ENCODE measurements at places on chromosomes 5 and 9.

DNA sequence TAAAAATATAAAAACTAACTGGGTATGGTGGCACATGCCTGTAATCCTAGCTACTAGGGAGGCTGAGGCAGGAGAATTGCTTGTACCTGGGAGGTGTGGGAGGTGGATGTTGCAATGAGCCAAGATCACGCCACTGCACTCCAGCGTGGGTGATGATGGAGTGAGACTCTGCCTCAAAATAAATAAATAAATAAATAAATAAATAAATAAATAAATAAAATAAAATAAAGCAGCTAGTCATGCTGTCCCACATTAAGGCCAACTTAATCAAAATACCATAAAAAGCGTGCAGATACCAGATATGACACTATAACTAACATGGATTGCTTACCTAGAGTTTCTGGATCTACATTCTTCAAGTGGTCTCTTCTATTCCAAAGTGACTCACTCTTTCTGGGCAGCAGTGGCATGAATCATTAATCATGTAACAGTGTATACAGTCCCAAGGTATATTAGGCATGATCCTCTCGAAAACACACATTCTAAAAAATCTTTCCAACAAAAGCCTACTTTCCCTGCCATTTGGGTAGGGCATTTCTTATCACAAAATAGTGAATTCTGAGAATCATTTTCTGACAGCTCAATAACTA, 187.1 kb downstream of the ELAVL2 start:
- DNase-seq, result no peak

- peak; percentile 19 for DNase-seq
Observed at GRCh38 chr9:546797-547223, 294.7 kb upstream of the DMRT1 start.

- DNase-seq, result no peak
Observed at GRCh38 chr5:121386334-121386733, 465.3 kb upstream of the FTMT start.

- no peak for DNase-seq
Observed at GRCh38 chr9:86241216-86241615, 18.2 kb downstream of the C9orf153 start.

DNA sequence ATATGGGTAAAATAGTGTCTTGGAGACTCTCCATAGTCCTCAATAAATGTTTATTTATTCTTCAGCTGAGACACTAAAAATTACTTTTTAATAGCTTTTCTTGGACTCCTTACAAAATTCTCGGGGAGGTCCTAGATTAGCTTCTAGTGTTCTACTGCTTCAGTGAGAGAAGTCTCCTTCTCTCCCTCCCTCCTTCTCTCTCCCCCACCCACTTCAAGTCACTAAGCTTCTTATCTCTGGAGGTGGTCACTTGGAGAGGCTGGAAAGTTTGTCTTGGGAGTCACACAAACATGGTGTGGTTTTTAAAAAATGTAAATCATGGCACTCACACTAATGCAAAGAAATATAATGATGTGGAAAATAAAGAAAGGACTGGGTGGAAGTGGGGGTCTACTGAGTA, 64.1 kb downstream of the SEMA6A start:
- no peak for DNase-seq

GRCh38 chr5:17103461-17103860, 114.0 kb upstream of the BASP1 start:
- no peak for DNase-seq

DNA sequence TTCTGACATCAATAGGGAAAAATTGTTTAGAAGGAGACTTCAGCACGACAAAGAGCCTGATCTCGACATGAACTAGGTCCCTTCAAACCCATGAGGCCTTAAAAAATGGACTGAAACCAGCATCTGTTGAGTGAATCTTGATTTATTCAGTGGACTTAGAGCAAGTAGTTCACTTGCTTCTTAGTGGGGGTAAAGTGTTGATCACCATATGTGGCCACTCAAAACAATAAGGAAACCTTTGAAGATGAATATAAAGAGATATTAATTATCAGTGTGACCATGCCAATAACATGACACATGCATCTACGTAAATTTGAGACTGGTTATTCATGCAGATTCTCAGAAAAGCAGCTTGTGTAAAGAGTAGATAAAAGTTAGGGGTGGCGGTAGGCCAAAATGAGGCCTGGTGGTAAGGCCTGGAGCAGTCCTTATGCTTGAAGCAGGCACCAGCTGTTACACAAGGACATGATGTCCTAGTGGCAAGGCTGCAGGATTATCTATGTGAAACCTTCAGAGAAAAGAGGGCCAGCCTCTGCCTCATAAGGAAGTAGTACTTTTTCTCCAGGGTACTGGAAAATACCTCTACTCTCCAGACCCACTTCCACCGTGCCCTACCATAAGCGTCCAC, 61.3 kb downstream of the S1PR3 start:
- DNase-seq, result no peak

DNA sequence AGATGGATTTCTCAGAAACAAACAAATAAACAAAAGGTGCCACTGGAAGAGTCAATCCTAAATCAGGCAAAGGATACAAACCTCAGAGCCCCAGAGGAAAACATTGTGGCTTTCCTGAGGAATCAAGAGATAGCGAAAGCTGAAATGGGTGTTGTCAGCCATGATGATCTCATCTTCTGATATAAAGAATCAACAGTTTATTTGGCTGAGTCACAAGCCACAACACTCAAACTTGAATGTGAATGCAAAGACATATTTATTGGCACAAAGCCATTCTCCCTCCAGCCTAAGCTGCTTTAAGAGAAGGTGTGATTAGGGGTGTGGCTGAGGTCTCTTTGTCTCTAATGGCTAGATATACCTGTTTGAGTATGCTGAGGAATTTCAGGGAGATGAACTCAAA, 73.3 kb upstream of the NREP start:
- no peak for DNase-seq

DNA sequence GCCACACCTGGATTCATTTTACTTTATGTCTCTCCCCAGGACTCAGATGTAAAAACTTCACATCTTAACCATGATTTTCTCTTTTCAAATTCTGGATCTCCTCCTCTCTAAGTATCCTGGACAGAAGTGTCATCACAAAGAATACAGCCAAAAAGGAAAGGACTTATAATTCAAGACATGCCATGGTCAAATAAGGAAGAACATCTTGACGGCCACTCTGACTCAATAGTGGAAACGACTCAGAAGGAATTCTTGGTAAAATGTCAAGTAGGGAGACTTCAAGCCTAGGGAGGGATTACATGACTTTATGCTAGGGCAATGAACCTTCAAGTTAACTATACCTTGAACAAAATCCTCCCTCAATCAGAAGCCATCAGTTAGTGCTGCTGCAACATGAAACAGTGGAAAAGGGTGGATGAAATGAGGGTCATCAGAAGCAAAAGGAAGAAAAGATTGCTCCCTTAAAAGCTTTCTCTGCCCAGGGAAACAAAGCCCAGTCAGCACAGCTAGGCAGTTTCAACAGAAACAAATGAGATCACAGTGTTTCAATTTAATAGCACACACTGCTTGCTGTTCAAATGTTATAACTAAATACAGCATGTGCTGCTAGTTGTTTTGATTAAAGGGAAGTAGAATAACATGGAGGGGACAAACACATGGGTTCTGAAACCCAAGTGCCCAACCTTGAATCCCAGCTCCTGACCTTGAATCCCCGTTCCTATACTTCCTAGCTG, 101.4 kb downstream of the LPAR1 start:
- no peak for DNase-seq

GRCh38 chr5:153714798-153715197, 224.3 kb downstream of the GRIA1 start:
- no peak for DNase-seq

DNA sequence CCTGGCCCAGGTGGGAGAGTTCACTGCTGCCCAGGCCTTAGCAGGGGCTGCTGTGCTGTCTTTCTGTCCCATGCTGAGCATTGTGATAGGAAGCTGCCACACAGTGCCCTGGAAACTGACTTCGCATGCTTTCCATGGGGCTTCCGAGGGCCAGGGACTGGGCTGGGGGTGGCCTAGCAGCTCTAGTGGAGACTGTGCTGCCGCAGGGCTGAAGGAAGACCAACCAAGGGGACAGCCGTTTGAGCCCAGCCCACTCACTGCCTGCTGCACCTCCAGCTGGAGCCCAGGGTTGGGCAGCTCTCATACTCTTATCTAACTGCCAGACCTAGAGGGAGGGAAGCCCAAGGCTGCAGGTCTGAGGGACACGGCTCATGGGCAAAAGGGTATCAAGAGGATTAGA, 79.2 kb downstream of the RGS3 start:
- no peak for DNase-seq

DNA sequence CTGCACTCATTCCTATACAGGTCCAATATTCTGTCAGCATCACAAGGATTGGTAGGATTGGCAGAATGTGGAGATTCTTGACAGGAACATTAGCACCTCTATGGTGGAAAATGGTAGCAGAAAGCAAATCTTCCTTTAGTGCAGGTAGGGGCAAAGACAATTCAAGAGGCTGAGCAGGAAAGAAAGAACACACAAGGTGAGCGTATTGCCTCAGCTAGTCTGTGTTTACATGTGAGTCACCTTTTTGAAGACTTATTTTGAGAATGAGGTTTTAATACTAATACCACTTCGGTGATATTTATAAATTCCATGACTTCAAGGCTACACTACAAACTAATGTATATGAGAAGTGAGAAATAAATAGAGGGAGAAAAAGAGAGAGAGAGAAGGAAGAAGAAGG, 717.0 kb downstream of the BRINP1 start:
- DNase-seq, result no peak

DNA sequence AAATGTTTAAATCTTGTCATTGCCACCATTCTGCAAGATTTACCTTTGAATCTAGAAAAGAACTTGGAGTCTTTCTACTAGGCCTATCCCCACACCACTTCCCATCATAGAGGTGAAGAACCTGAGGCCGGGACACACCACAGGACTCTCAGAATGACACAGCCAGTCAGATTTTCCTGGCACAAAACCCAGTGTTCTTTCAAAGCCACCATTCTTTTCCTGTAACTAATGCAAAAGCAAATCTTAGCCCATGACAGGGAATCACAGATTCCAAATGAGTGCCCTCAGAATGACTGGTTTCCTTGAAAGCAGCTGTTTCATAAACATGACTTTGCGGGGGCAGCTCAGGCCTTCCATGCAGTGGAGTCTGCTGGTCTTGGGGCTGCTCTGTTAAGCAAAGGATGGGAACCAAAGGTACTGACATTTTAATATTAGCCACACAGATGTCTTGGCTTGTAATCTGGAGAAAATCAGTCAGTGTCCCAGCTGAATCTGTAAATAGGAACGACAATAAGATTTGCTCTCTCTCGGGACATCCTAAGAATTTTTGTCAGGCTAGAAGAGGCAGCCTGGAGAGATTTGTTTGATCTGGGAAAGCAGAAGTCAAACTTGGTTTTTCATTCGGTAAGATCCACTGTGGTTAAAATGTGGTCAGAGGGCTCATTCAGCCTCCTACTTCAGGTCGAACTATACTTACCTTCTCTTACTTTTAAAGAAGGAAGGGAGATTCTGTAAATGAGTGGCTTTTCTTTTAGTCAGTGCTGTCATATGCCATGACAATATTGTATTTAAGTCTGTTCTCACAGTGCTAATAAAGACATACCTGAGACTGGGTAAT, 115.1 kb downstream of the PALM2AKAP2 start:
- DNase-seq, result no peak

- DNase-seq, result no peak
Observed at GRCh38 chr9:8857068-8857925, 1057.7 kb upstream of the DMAC1 start.

- DNase-seq, result peak; percentile 37
Observed at GRCh38 chr5:180494510-180495181, 467 bp downstream of the CNOT6 start.

DNA sequence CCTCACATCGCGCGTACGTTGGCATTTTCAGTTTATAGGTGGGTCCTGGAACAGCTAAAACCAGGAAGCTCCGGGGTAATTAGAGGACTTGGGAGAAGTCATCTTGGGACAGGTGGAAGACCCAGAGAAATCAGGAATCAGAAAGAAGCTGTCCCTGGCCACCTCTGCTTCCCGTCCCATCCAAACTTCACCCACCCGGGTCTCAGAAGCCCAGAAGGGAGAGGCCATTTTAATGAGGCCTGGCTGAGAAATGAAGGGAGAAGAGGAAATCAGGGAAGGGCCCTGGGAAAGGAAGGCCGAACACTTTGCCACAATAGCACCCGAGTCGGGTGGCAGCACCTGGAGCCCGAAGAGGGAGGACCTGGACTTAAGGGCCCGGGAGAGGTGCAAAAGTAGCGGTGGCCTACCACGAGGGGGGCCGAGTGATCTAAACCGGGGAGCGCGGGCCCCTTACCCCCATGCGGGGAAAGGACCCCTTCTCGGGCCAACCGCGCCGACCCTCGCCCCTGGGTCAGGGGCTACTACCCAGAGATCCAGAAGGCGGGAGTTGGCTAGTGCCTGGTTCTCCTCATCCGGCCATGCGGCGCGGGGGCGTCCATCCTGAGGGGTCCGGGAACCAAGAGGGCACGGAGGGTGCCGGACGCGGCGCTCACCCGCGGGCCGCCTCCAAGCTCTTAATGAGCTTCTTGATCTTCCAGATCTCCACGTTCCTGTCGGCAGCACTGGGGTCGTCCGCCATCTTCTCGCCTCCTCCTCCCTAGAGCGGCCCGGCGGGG, 668 bp downstream of the ETF1 start:
- DNase-seq, result no peak

DNA sequence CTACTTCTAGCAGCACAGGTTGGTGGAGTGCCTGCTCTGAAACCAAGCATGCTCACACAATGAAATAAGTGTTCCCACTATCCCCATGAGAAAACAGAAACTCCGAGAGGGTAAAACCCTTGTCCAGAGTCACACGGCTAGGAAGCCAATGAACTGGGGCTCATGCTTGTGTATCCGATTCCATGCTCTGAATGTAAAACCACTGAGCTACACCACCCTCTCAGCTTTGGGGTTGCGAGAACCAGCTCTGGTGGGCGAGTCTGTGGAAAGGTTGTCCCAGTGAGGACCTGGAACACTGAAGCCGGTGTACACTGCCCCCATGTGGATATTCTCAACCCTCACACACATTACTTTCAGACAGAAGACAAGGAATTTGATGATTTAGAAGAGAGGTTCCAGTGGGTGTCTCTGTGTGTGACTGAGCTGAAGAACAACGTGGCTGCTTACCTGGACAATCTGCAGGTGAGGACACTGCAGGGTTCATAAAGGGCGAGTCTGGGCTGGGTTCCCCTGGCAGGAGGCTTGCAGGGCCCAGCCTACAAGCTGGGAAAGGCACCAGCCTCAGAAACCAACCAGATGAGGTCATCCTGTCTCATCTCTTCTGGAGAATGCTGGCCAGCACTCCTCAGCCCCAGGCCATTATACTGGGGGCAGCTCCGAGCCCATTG, 37.4 kb downstream of the ARHGEF37 start:
- DNase-seq, result no peak

- no peak for DNase-seq
Observed at GRCh38 chr5:45105491-45105994, 296.8 kb downstream of the MRPS30 start.

- DNase-seq, result no peak
Observed at GRCh38 chr5:17665836-17666235, 31.6 kb downstream of the TAF11L14 start.

- no peak for DNase-seq
Observed at GRCh38 chr5:68318955-68319705, 103.6 kb downstream of the PIK3R1 start.
